ENCODE measurements at places on chromosomes 5 and 9.
A peak's percentile ranks its signal among the peaks of the same experiment; 100 is the strongest.

DNA sequence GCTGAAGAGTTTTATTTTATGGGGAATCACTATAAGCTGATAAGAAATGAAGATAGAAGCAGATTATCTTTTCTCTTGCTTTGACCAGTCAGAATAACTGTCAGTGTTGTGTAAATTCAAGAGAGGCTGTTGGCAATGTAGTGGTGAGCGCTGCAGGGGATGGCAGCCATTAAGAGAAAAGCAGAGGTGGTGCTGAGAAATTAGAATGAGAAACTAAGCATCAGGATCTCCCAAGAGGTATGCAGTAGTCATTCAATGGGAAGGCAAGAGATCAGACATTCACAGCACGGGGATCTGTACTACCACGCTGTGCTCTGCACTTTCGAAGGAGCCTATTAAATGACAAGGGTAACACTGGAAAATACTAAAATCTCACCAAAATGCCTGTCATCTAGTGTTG lies 768.5 kb upstream of the ACO1 start:
- no peak for DNase-seq

DNA sequence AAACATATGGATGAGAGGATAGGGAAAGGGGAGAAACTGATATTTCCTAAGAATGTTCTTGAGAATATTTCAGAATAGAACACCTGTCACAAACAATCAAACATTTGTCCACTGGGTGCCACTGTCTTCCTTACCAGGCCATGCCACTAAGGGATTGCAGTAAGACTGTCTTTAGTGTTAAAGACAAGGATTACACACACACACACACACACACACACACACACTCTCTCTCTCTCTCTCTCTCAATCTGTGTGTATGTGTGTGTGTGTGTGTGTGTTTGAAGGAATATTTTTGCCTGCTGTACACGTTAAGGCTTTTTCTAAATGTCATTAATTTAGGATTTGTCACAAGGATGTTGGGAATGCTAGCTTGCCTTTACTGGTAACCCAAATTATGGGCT lies 54.4 kb downstream of the CCDC192 start:
- peak; percentile 45 for DNase-seq

DNA sequence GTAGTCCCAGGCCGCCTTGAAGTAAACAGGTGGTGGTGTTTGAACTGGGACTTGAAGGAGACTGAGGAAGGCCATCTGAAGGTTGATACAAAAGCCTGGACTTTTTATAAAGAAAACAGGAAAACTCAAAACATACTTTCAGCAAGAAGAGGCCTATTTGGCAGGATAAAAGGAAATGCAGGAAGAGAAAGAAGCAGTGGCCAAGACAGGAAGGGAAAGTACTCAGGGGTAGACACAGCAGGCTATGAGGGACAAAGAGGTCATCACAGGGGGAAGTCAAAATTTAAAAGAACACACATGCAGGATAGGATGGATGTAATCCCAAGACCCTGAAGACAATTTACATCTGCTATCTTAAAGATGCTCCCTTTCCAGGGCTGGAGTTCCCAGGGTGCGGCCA lies 13.0 kb downstream of the TLE1 start:
- no peak for DNase-seq

GRCh38 chr5:72180925-72181324 lies 73.7 kb downstream of the MAP1B start:
- peak; percentile 6 for DNase-seq

DNA sequence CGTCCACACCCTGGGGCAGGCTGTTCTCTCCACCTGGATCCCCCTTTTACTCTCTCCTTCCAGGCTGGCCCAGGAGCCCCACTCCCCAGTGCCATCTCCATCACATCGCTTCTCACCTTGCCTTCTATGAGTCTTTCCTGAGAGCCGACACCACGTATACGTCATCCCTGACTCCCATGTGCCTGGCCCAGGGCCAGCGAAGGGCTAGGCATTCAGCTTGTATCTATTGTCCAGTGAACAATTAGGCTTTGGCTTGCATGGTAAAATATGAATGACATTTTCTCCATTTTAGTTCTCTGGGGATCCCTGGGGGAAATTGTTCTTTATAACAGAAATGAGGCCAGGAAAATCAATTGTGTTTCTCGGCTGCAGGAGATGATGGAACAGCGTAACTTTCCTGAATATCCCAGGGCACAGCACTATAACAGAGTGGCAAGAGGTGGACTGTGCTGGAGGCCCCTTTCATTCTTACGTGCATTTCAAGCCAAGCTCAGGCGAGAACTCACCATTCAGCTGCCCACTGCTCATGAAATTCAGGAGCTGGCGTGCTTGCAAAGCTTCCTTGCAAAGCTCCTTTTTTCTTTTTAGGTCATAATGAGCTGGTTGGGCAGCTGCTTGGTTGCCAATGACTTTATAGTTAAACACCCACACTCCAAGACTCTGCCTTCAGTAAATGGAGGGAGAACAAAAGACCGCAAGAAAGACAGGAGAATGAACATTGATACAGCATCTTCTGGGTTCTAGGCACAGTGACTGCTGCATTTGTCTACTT lies 37.7 kb downstream of the NSG2 start:
- no peak for DNase-seq

- no peak for DNase-seq
Observed at GRCh38 chr5:125043781-125044391, 297.4 kb upstream of the ZNF608 start.

DNA sequence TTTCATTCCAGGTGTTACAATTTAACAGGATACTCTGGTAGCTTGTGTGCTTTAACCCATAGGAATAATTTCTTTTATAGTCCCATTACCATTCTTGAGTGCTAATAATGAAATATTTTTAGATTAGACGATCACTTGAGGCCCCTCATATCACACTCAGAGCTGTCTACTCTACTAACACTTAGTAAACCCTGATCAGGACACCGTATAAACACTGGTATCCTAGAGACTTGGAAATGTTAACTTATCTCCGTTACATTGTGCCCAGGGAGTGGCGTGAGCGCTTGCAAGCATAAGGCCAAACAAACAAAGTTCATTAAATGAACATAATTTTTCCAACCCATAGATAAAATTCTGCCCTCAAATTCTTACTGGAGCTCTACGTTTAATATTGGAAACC lies 42.2 kb upstream of the RFX3 start:
- no peak for DNase-seq
